ENCODE measurements at places on chromosomes 12 and 14. TPM values are rescaled to one million over a fixed set of nuclear protein-coding genes. Genes with fewer than 3 reads are reported as not detected.

The ACSS3 gene
- total RNA-seq, result 20.4 TPM

The KLRC4 gene
- not detected for total RNA-seq

The BAZ1A gene
- total RNA-seq, result 5.6 TPM

The CLEC4D gene
- total RNA-seq, result 0.11 TPM

The MANSC4 gene
- total RNA-seq, result not detected

The PTGES3 gene
- 132 TPM for total RNA-seq

The ACOT6 gene
- not detected for total RNA-seq

The CLIP1 gene
- total RNA-seq, result 110 TPM

The RACGAP1 gene
- 7.3 TPM for total RNA-seq

The KCNC2 gene
- total RNA-seq, result not detected

The PPP1R3E gene
- 7.9 TPM for total RNA-seq

The TPPP2 gene
- total RNA-seq, result 1.1 TPM

The HOXC10 gene
- not detected for total RNA-seq

The NINJ2 gene
- total RNA-seq, result 8.6 TPM

The OTOGL gene
- total RNA-seq, result 0.38 TPM

The NTS gene
- not detected for total RNA-seq

The KERA gene
- not detected for total RNA-seq

The CNOT2 gene
- total RNA-seq, result 36.5 TPM

The AKAP3 gene
- 2.5 TPM for total RNA-seq

The NGB gene
- not detected for total RNA-seq

The SDR9C7 gene
- not detected for total RNA-seq

The ZDHHC22 gene
- total RNA-seq, result not detected

The LRRC74A gene
- not detected for total RNA-seq

The SLC4A8 gene
- total RNA-seq, result 0.08 TPM

The PIWIL1 gene
- total RNA-seq, result not detected

Measured in Right ventricle myocardium inferior (tissue), 1 donor.